ENCODE measurements at places on chromosomes 1 and 21. TPM values are rescaled to one million over a fixed set of nuclear protein-coding genes. Genes with fewer than 3 reads are reported as not detected.

The BSND gene
- not detected for total RNA-seq

The NUDT17 gene
- 6.3 TPM for total RNA-seq

The LEFTY1 gene
- total RNA-seq, result 0.61 TPM

The SPATA17 gene
- total RNA-seq, result 3.0 TPM

The MTARC1 gene
- 9.5 TPM for total RNA-seq

The MRPS14 gene
- total RNA-seq, result 24.4 TPM

The KRTAP10-6 gene
- not detected for total RNA-seq

The KIF26B gene
- total RNA-seq, result 0.09 TPM

The FCGR2B gene
- not detected for total RNA-seq

The TTC22 gene
- total RNA-seq, result not detected

The TTC13 gene
- total RNA-seq, result 10.0 TPM

The DUSP10 gene
- total RNA-seq, result 2.2 TPM

The COL16A1 gene
- 5.6 TPM for total RNA-seq

The FAM167B gene
- 0.55 TPM for total RNA-seq

The PTGFRN gene
- total RNA-seq, result 15.7 TPM

The ZNF593OS gene
- not detected for total RNA-seq

The AQP10 gene
- not detected for total RNA-seq

The PLEKHN1 gene
- total RNA-seq, result 4.3 TPM

The EDARADD gene
- total RNA-seq, result 3.1 TPM

The FLG2 gene
- total RNA-seq, result not detected

The SNRPE gene
- total RNA-seq, result 196 TPM

The PKP1 gene
- 0.08 TPM for total RNA-seq

The SLC9C2 gene
- total RNA-seq, result not detected

The DRAXIN gene
- total RNA-seq, result 0.07 TPM

The ATAD3C gene
- total RNA-seq, result not detected

The ZFP69 gene
- not detected for total RNA-seq

The SLC44A3 gene
- total RNA-seq, result 1.8 TPM

The HSD11B1 gene
- 0.60 TPM for total RNA-seq

The GSTM1 gene
- total RNA-seq, result not detected

The OPRD1 gene
- total RNA-seq, result 0.01 TPM

The UTS2 gene
- total RNA-seq, result not detected

The PTGER3 gene
- total RNA-seq, result not detected

The CCDC17 gene
- total RNA-seq, result 0.21 TPM

The LIPI gene
- total RNA-seq, result not detected

The GCSAML gene
- not detected for total RNA-seq

The ZBED6 gene
- 1.9 TPM for total RNA-seq

The VSIG8 gene
- not detected for total RNA-seq

The KNCN gene
- total RNA-seq, result not detected

The RNF186 gene
- total RNA-seq, result not detected

The NR1I3 gene
- not detected for total RNA-seq

The ZC3H12A gene
- 45.0 TPM for total RNA-seq

The TLCD4 gene
- 6.3 TPM for total RNA-seq

The MECR gene
- 20.9 TPM for total RNA-seq

The CBS gene
- total RNA-seq, result 12.4 TPM

The S100PBP gene
- 15.7 TPM for total RNA-seq

Data from A549 treated with dexamethasone at 1 μM for 4 hours (cell line).